ENCODE measurements at places on chromosomes 5 and 9. TPM values are rescaled to one million over a fixed set of nuclear protein-coding genes. Genes with fewer than 3 reads are reported as not detected.

- DNase-seq, result no peak
These were observed 591.8 kb downstream of the PDE4D start for GRCh38 chr5:59301727-59302126.

GRCh38 chr5:15539951-15540350 lies 40.0 kb downstream of the FBXL7 start:
- DNase-seq, result no peak

DNA sequence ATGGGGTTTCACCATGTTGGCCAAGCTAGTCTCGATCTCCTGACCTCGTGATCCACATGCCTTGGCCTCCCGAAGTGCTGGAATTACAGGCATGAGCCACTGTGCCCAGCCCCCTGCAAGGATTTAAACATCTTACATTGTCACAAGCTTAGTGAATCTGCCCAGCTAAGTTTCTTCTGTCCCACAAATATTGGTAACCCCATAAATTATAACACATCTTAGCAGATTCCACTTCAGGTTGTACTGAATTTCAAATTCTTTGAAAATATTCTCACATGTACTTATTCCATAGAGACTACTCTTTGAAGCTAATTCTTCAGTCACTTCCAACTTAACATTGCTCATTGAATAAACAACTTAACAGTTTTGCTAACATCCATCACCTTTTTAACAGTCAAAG lies 13.4 kb upstream of the AFF4 start:
- DNase-seq, result no peak

- DNase-seq, result peak; percentile 84
These were observed 96.8 kb downstream of the ZNF608 start for GRCh38 chr5:124649491-124650146.

GRCh38 chr9:110918316-110919049 lies 119.8 kb downstream of the LPAR1 start:
- DNase-seq, result no peak

DNA sequence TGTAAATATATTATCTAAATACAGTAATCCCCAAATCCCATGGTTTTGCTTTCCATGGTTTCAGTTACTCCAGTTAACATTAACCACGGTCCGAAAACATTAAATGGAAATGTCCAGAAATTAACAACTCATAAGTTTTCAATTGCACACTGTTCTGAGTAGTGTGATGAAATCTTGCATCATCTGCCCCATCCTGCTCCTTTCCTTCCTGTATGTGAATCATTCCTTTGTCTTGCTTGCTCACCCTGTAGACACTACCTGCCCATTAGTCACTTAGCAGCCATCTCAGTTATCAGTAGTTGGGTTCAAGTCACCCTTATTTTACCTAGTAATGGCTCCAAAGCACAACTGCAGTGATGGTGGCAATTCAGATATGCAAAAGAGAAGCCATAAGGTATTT lies 1568.5 kb upstream of the WWC1 start:
- no peak for DNase-seq

DNA sequence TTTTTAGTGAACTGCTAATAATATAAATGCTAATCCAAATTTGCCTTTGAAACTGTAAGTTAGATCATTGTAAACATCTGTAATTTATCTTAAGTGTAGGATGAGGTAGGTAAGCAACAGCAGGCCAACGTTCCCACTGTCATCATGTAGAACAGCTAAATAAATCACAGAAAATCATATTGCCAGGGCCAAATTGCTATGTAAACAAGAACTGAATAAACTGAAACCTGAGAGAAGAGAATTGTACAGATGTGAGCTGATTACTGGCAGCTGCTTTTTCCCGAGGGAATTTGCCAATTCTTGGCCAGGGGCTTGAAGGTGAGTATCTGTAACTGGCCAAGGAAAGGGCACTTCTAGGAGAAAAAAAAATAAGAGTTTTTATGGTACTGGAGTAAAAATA lies 97.6 kb downstream of the CDH10 start:
- no peak for DNase-seq

DNA sequence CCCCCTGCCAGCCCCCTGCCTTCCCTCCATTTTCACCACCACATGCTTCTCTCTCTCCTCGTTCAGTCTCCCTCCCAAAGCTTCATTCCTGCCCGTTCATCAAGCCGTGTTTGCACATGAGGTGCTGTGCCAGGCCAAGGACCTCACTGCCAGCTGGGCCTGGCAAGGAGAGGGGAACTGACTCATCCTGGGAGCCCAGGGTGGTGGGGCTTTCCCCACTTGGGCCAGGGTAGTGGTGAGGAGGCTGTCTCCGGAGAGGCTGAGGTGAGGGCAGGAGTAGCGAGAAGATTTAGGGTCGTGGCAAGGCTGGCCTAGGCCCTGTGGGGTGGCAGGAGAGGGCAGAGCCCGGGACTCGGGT lies 30.4 kb upstream of the NOTCH1 start:
- DNase-seq, result peak; percentile 57

GRCh38 chr5:17259630-17260257 lies 42.3 kb downstream of the BASP1 start:
- DNase-seq, result no peak

GRCh38 chr5:171797543-171797942 lies 11.9 kb downstream of the SMIM23 start:
- DNase-seq, result no peak

- DNase-seq, result no peak
These were observed 111.3 kb downstream of the RXRA start for GRCh38 chr9:134437403-134438194.

DNA sequence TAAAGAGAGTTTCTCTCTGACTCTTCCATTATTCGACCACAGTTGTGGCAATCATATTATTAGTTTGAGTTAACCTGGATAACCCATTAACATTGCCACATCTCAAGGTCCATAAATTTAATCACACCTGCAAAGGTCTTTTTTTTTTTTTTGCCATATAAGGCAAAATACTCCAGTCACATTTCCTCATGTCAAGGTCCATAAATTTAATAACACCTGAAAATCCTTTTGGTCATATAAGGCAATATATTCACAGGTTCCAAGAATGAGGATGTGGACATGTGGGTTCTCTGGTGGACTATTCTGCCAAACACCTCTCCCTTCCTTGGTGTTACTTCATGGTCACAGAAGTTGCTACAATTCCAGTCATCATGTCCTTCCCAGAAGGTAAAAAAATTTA lies 213.5 kb upstream of the COX7C start:
- no peak for DNase-seq

- DNase-seq, result peak; percentile 29
These were observed 207.3 kb downstream of the TMEM38B start for GRCh38 chr9:105901514-105902109.

- DNase-seq, result no peak
These were observed 43.6 kb downstream of the NR3C1 start for GRCh38 chr5:143359869-143360268.

GRCh38 chr5:5615569-5615968 lies 193.1 kb downstream of the ICE1 start:
- no peak for DNase-seq

DNA sequence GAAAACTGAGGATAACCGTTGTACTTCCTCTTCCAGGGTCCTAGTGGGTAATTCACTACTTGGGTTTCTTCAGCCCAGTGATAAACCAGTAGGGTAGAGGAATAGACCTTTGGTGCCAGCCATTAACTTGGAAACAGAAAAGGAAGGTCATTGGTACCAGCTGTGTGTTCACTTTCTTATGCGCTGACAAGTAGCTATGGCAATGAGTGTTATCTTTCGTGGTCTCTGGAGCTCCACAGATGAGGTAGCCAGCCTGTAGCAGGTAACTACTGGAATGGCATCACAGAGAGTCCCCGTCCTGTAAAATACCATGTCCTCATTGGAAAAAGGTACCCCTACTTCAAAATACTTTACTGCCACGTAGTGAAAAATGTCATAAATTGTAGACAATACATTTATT lies 2.3 kb downstream of the UHRF2 start:
- DNase-seq, result no peak

- DNase-seq, result no peak
These were observed 72.3 kb upstream of the ANXA1 start for GRCh38 chr9:73079326-73079725.

DNA sequence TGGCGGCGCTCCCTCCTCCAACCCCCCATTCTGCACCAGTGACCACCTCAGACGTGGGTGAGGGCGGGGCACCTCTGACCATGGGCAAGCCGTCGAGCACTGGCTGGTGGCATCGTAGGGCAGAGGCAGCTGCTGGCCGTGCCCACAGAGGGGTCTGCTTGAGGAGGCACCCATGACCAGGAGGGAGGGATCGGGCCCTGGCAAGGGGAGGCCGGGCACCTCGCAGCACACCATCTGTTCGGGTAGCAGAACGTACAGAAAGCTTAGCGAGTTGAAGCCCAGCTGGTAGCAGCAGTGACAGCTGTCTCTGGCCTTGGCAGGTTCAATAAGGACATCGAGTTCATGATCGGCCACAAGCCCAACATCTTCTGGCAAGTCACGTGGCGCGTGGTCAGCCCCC lies 4.3 kb upstream of the SLC6A18 start:
- no peak for DNase-seq

- DNase-seq, result no peak
These were observed 24.8 kb downstream of the PPP3R2 start for GRCh38 chr9:101569741-101570501.

DNA sequence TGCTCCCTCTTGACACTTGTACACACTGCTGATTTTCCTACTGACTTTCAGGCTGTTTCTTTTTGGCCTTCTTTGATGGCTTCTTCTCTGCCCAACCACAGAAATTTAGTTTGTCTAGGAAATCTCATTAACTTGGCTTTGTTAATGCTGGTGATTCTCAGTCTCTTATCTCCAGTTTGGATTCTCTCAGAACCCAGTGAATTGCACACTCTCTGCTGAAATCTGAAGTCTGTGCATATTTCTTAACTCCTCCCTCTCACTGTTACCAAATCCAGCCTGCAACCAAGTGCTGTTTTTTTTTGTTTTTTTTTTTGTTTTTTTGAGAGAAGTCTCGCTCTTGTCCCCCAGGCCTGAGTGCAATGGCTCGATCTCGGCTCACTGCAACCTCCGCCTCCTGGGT lies 117.2 kb downstream of the CDC42SE2 start:
- DNase-seq, result no peak

DNA sequence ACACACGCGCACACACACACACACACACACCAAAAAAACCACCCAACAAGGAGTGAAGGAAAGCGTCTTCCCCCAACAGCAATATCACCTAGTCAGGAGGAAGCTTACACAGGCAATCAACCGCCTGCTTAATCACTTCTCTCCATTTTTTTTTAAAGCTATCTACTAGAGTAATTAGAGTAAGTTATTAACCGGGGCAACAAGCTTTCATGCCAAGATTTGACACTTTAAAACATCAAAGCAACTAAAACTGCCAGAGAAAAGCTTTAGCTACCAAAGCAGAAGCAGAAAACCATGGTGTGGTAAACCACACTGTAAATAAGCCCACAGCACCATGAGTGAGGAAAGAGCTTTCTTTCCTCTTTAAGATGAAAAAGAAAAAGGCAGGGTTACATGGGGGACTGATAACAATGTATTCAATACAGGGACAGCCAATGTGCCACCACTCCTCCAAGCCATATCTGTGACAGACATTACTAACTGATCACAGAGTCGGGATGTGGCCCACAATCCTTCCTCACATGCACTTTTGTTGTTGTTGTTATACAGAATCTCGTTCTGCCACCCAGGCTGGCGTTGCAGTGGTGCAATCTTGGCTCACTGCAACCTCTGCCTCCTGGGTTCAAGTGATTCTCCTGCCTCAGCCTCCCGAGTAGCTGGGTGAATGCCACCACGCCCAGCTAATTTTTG lies 282.1 kb downstream of the CRB2 start:
- no peak for DNase-seq

GRCh38 chr5:36160617-36161016 lies 8.7 kb downstream of the SKP2 start:
- no peak for DNase-seq

DNA sequence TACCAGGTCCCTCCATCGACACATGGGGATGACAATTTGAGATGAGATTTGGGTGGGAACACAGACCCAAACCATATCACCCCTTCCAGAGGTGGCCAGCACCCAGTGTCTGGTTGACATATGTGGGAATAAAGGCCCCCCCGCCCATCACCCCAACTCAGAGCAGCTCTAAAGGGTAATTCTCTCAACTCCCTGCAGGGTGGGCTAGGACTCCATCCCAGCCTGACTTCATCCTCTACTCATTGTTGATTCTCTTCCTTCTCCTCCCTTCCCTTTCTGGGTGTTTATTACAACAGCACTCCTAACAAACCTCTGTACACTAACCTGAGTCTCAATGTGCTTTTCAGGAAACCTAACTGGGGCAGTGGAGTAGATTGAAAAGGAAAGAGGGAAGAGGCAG lies 339.9 kb downstream of the ACTL7B start:
- DNase-seq, result no peak

- no peak for DNase-seq
These were observed 16.7 kb upstream of the KIF27 start for GRCh38 chr9:83937861-83938455.

- no peak for DNase-seq
These were observed 23.2 kb upstream of the TMEM250 start for GRCh38 chr9:136141682-136142413.

DNA sequence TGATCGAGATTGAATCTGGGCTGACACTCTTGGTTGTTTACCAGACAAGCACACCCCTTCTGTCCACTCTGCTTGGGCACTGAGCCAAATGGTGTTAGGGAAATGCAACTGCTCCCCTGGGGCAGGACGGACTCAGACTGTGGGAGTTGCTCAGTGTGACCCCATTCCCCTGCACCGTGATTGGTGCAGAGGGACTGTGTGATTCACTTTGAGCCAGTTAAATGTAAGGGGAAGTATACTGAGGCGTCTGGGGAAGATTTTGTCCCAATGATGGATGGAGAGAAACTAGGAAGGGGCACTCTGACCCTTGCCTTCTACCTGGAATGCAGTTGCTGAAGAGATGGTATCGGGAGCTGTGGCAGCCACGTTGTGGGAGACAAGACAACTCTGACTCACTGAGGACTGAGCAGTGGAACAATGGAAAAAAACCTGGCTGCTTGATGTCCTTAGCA lies 196.0 kb upstream of the ANKRD55 start:
- DNase-seq, result peak; percentile 27

Gene ADAMTSL2
- 4.0 TPM for total RNA-seq

Gene OMD
- 0.50 TPM for total RNA-seq

Gene C9
- not detected for total RNA-seq

Gene CATSPER3
- total RNA-seq, result 1.4 TPM

Gene INSYN2B
- total RNA-seq, result not detected

Gene CER1
- not detected for total RNA-seq

Gene ENTPD8
- total RNA-seq, result not detected

Gene TEX48
- not detected for total RNA-seq

Gene SPATA31C1
- not detected for total RNA-seq

Gene PCDHA9
- total RNA-seq, result not detected

Gene PLAC8L1
- not detected for total RNA-seq

Gene LIX1
- total RNA-seq, result not detected

Gene SPAG8
- 0.93 TPM for total RNA-seq

Gene PDE4D
- total RNA-seq, result 196 TPM

Gene TMEM174
- total RNA-seq, result not detected

Gene SLC12A2
- 25.8 TPM for total RNA-seq

Gene SLC25A51
- 16.3 TPM for total RNA-seq

Gene CYLC2
- not detected for total RNA-seq

Gene BRD3OS
- total RNA-seq, result 4.2 TPM

Gene FGF1
- 0.74 TPM for total RNA-seq

Gene IFNA2
- not detected for total RNA-seq

Gene SAXO1
- not detected for total RNA-seq

Gene PIP5K1B
- 1.7 TPM for total RNA-seq

Gene GFPT2
- 7.2 TPM for total RNA-seq

Data from psoas muscle (tissue), 8 donors.